ENCODE measurements at places on chromosomes 1 and 21.

- no peaks in the 10 kb centered on the region for H3K36me3 ChIP-seq
- H3K4me3 ChIP-seq = no peak overlapping the region
- peaks cover 5% of the 10 kb centered on the region for H3K4me1 ChIP-seq
- DNase-seq = no peak
- no peak overlapping the region for H3K27ac ChIP-seq
These were observed 274.1 kb upstream of the ST6GALNAC5 start for GRCh38 chr1:76593141-76593540.

DNA sequence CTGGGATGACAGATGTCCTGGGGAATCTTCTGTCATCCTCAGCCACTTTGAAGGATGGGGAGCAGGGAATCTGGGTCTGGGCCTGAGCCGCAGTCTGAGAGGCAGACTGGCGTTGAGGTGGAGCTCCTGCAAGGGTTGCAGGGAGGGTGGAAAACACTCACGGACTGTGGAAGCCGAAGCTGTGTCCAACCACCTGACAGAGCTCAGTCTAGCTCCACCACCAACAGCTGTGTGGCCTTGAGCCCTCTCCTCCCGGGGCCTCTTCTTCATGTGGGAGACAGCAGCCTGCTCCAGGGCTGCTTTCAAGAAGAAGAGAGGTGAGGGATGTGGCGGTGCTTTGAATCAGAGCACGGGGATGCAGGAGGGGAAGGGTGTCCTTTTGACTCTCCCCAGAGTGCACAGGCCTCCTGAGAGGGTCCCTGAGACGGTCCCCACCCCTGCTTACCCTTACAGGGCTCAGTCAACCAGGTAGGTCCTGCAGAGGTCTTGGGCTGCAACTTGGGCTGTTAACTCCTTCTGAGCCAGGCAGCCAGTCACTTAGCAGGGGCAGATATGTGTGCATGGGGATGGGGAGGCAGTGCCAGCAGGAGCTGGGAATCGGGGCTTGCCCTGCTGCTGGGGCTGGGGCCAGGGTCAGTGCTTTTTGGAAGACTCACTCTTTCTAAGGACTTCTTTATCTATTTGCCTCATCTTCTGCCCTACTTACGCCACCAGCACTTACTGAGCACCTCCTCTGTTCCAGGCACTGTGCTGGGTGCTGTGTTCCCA lies 216.3 kb downstream of the PTPRU start:
- DNase-seq = no peak
- H3K4me1 ChIP-seq = no peaks in the 10 kb centered on the region
- H3K27me3 ChIP-seq = no peaks in the 10 kb centered on the region
- H3K4me3 ChIP-seq = no peak overlapping the region

DNA sequence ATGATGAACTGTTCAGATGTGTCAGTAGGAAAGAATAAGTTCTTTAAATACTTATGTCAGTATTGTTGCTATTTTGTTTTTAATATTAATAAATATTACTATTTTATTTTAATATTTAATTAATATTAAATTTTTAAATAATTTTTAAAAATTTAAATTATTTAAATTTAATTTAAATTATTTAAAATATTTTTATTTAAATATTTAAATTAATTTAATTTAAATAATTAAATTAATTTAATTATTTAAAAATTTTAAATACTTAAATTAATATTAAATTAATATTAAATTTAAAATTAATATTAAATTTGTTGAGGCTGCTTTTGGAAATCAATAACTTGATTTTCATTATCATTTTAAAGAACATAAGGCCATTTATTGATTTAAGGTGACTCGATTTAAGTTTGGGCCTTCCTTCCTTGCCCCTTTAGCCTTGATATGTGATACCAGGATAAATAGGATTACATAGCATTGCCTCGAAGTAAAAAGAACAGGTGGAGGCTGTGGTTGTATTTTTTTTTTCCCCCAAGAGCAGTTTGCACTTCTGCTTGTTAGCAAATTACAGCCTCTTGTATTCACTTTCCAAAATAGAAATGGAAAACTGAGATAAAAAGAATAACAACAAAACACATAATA lies 915.2 kb downstream of the TTLL7 start:
- no peaks in the 10 kb centered on the region for H3K4me1 ChIP-seq

GRCh38 chr1:10945991-10946509 lies 66.4 kb upstream of the TARDBP start:
- peaks cover 15% of the 10 kb centered on the region for H3K4me1 ChIP-seq
- DNase-seq = no peak
- H3K27me3 ChIP-seq = peaks cover 98% of the 10 kb centered on the region
- H3K4me3 ChIP-seq = no peak overlapping the region
- no peaks in the 10 kb centered on the region for H3K36me3 ChIP-seq

DNA sequence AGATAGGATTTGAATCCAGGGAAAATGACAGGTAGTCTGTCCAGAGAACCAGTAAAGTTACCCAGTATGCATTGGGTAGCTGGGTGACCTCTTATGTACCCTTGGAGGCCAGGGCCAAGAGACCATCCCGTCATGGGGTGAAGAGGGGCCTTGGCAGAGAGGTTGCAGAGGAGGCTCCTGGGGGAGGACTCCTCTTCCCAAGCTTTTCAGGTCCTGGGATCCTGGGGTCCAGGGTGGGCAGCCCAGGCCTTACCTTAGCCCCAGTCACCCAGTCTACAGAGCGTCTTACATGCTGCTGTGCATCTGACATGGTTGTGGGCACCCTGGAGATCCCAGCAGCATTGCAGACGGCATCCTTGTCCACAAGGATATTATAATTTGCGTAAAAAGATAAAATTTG lies 14.0 kb downstream of the PMF1 start:
- peak overlapping the region; percentile 89 for H3K27ac ChIP-seq
- DNase-seq = no peak
- peaks cover 46% of the 10 kb centered on the region for H3K36me3 ChIP-seq
- no peaks in the 10 kb centered on the region for H3K27me3 ChIP-seq
- H3K4me1 ChIP-seq = peaks cover 41% of the 10 kb centered on the region

GRCh38 chr1:160858097-160858496 lies 4.6 kb downstream of the CD244 start:
- no peak overlapping the region for H3K4me3 ChIP-seq
- no peak overlapping the region for H3K27ac ChIP-seq

GRCh38 chr21:44408226-44408625 lies 47.1 kb upstream of the LRRC3 start:
- DNase-seq = no peak
- no peaks in the 10 kb centered on the region for H3K27me3 ChIP-seq
- H3K27ac ChIP-seq = peak overlapping the region; percentile 33
- H3K4me1 ChIP-seq = peaks cover 3% of the 10 kb centered on the region
- no peak overlapping the region for H3K4me3 ChIP-seq

DNA sequence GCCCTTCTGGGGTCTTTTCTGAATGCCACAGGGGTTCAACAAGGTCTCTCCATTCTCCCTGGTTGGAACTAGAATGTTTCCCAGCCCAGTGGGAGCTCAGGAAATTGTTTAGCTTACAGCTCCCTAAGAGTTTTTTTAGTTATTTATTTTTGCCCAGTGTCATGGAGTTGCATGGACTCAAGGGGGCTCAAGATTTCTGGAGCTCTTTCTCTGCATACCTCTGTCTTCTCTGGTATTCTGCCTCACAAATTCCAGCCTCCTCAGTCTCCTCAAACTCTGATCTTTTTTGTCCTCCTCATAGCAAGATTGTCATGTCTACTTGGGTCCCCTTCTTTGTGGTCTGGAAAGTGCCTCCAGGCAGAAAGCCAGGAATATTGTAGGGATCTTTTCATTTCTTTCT lies 15.9 kb upstream of the PPP2R5A start:
- peaks cover 40% of the 10 kb centered on the region for H3K27me3 ChIP-seq
- no peak for DNase-seq
- H3K4me3 ChIP-seq = no peak overlapping the region
- H3K4me1 ChIP-seq = peaks cover 10% of the 10 kb centered on the region

- no peaks in the 10 kb centered on the region for H3K4me1 ChIP-seq
- H3K27ac ChIP-seq = no peak overlapping the region
- H3K4me3 ChIP-seq = no peak overlapping the region
- no peaks in the 10 kb centered on the region for H3K27me3 ChIP-seq
- no peak for DNase-seq
These were observed 392.5 kb upstream of the ZRANB2 start for GRCh38 chr1:71473331-71473730.

GRCh38 chr1:9031484-9032259 lies 5.4 kb upstream of the SLC2A7 start:
- H3K27me3 ChIP-seq = peaks cover 47% of the 10 kb centered on the region
- H3K27ac ChIP-seq = no peak overlapping the region
- no peak overlapping the region for H3K4me3 ChIP-seq
- H3K4me1 ChIP-seq = no peaks in the 10 kb centered on the region
- H3K36me3 ChIP-seq = peaks cover 6% of the 10 kb centered on the region

- no peak overlapping the region for H3K4me3 ChIP-seq
- H3K4me1 ChIP-seq = peaks cover 3% of the 10 kb centered on the region
- no peaks in the 10 kb centered on the region for H3K27me3 ChIP-seq
- H3K27ac ChIP-seq = no peak overlapping the region
- no peak for DNase-seq
These were observed 55.5 kb downstream of the EPS15 start for GRCh38 chr1:51463561-51463960.

GRCh38 chr1:3420218-3420951 lies 34.1 kb upstream of the ARHGEF16 start:
- no peaks in the 10 kb centered on the region for H3K4me1 ChIP-seq
- DNase-seq = no peak
- peaks cover 4% of the 10 kb centered on the region for H3K27me3 ChIP-seq
- H3K27ac ChIP-seq = no peak overlapping the region

GRCh38 chr1:217018648-217019047 lies 295.4 kb upstream of the ESRRG start:
- DNase-seq = no peak
- H3K4me3 ChIP-seq = no peak overlapping the region
- no peak overlapping the region for H3K27ac ChIP-seq
- no peaks in the 10 kb centered on the region for H3K36me3 ChIP-seq
- no peaks in the 10 kb centered on the region for H3K27me3 ChIP-seq
- H3K4me1 ChIP-seq = no peaks in the 10 kb centered on the region

DNA sequence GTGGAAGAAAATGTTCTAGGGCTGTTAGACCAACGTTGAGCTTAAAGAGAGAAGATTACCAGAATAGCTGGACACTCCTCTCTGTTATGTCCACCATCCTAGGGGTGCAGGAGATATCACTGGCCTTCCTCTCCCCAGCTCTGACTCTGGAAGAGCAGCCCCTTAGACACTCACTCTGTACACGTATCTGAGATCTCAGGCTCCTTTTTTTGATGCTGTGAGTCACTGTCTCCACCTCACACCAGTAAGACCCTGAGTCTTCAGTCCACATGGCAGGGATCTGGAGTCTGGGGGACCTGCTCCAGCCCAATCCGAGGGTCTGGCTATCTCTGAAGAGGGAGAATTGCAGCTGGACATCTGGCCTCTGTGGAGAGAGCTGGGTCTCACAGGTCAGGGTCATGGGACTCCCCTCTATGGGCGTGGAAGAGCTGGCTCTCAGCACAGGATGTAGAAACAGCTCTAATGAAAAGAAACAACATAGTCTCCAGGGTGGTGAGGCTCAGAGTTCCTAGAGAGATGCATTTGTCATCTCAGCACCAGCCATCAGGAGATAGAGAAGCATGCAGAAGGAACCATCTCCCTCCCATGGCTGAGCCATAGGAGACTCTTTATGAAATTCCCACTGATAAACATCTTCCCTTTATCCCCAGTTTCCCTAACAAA lies 3.5 kb downstream of the FCRL3 start:
- no peak overlapping the region for H3K27ac ChIP-seq
- H3K4me1 ChIP-seq = no peaks in the 10 kb centered on the region
- H3K4me3 ChIP-seq = no peak overlapping the region
- no peaks in the 10 kb centered on the region for H3K36me3 ChIP-seq
- H3K27me3 ChIP-seq = peaks cover 12% of the 10 kb centered on the region

DNA sequence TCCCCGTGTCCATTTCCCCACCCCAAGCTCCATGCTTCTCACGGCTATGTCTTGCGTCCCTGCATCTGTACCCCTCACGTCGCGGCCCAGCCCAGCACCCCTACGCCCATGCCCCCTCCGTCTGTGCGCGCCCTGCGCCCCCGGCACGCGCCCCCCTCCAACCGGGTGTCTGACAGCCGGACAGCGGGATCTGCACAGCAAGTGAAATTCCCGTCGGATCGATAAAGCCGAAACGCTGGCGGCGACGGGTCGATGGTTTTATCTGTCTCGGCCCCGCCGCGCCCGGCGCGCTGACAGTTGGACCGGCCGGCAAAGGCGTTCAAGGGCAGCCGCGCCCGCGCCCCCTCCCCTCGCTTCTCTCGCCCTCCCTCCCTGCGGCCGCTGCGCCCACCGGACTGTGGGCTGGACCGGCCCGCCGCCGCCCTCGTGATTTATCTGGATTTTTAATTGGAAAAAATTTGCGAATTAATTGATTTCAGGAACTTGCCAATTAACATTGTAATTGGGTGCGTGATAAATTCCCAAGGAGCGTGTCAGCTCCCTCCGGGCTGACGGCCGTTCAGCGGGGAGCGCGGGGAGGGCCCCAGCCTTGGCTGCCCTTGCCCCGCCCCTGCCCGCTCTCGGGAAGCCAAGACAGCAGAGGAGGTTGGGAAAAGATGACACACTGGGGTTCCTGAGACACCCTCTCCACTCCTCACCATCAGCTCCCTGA lies 57.1 kb downstream of the TMEM53 start:
- no peaks in the 10 kb centered on the region for H3K36me3 ChIP-seq
- peaks cover 21% of the 10 kb centered on the region for H3K27me3 ChIP-seq
- DNase-seq = no peak
- no peaks in the 10 kb centered on the region for H3K4me1 ChIP-seq
- H3K4me3 ChIP-seq = no peak overlapping the region

GRCh38 chr1:118973531-118974137 lies 14.5 kb downstream of the TBX15 start:
- H3K27me3 ChIP-seq = peaks cover 16% of the 10 kb centered on the region
- H3K36me3 ChIP-seq = no peaks in the 10 kb centered on the region
- no peak overlapping the region for H3K4me3 ChIP-seq
- no peak for DNase-seq
- H3K4me1 ChIP-seq = no peaks in the 10 kb centered on the region

DNA sequence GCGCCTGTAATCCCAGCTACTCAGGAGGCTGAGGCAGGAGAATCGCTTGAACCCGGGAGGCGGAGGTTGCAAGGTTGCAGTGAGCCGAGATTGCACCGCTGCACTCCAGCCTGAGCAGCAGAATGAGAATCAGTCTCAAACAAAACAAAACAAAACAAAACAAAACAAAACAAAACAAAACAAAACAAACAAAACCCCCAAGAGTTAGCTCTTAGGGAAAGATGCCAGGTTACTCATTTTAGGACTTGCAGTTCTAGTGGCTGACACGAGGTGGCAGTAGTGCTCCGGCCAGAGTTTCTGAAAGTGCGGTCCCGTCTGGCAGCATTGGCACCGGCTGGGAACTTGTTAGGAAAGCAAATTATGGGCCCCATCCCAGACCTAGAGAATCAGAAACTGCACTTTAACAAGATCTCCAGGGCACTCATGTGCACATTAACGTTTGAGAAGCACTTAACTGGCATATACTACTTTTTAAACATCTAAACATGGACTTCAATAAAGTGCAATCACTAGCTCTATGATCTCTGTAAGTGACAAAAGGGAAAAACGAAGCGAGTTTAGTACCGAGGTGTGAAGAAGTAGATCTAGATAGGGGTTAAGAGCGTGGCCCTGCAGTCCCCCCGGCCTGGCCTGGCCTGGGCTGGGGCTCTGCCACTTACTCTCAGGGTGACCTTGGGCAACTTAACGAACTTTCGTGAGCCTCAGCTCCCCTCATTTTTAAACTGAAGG lies 41.9 kb upstream of the TNFRSF1B start:
- H3K4me1 ChIP-seq = peaks cover 51% of the 10 kb centered on the region
- no peak overlapping the region for H3K4me3 ChIP-seq
- peaks cover 26% of the 10 kb centered on the region for H3K27me3 ChIP-seq
- H3K27ac ChIP-seq = peak overlapping the region; percentile 65
- no peaks in the 10 kb centered on the region for H3K36me3 ChIP-seq

- no peak overlapping the region for H3K4me3 ChIP-seq
- peaks cover 12% of the 10 kb centered on the region for H3K27me3 ChIP-seq
- no peak for DNase-seq
- no peak overlapping the region for H3K27ac ChIP-seq
- H3K36me3 ChIP-seq = no peaks in the 10 kb centered on the region
These were observed 38.8 kb downstream of the CASQ2 start for GRCh38 chr1:115729756-115730155.

All from activated naive CD4-positive, alpha-beta T cell treated with anti-CD3 and anti-CD28 coated beads, Interleukin-2, amount 10 ng/mL, durations not matched to agents 7 days and 5 days (primary cell).